Hair follicle dermal papilla cell (primary cell): ENCODE measurements at places on chromosomes 1 and 21. TPM values are rescaled to one million over a fixed set of nuclear protein-coding genes. Genes with fewer than 3 reads are reported as not detected.

CSF3R gene
- total RNA-seq: 0.97 TPM in 1 of 2 replicates, not detected in the other

ZNF593 gene
- total RNA-seq: 18.2 and 19.1 TPM in 2 replicates

SPATA17 gene
- 0.85 and 1.3 TPM in 2 replicates for total RNA-seq

S100A3 gene
- 6.3 and 6.6 TPM in 2 replicates for total RNA-seq

RNU1-4 gene
- under 0.01 TPM in 2 replicates for total RNA-seq

APCS gene
- total RNA-seq: not detected in 2 replicates

ST6GALNAC3 gene
- 1.9 and 3.9 TPM in 2 replicates for total RNA-seq

PRDM16 gene
- total RNA-seq: 0.32 and 0.85 TPM in 2 replicates

AGO1 gene
- total RNA-seq: 25.5 and 26.8 TPM in 2 replicates

CCDC185 gene
- total RNA-seq: not detected in 2 replicates

SLC2A5 gene
- total RNA-seq: 7.1 and 19.1 TPM in 2 replicates

LCA5L gene
- 0.81 and 0.97 TPM in 2 replicates for total RNA-seq

PDC gene
- total RNA-seq: not detected in 2 replicates

LCE6A gene
- total RNA-seq: not detected in 2 replicates

OVAAL gene
- not detected in 2 replicates for total RNA-seq

FCN3 gene
- not detected in 2 replicates for total RNA-seq

NGF gene
- total RNA-seq: 26.9 and 30.6 TPM in 2 replicates

C8A gene
- not detected in 2 replicates for total RNA-seq

MR1 gene
- total RNA-seq: 19.3 and 26.1 TPM in 2 replicates

MYOC gene
- total RNA-seq: not detected in 2 replicates

RPTN gene
- 0.12 TPM in 1 of 2 replicates, not detected in the other for total RNA-seq

ST6GALNAC5 gene
- 81.5 and 135 TPM in 2 replicates for total RNA-seq

MMP23B gene
- total RNA-seq: 0.24 and 0.49 TPM in 2 replicates

FALEC gene
- total RNA-seq: not detected in 2 replicates
